ENCODE measurements at places on chromosomes 7 and 10.

- peak; percentile 52 for DNase-seq
These were observed 143.2 kb upstream of the RET start for GRCh38 chr10:42933448-42934340.

- peak; percentile 88 for DNase-seq
These were observed at the start of the genes MPLKIP and SUGCT for GRCh38 chr7:40134428-40135316. Gene MPLKIP, minus strand, starts transcription at chr7:40134622. Its CDS starts 55 bp downstream, at chr7:40134567. Gene SUGCT, plus strand, starts transcription at chr7:40135005.

GRCh38 chr7:157519246-157519645 is 182.4 kb downstream of the DNAJB6 start:
- DNase-seq: peak; percentile 5

DNA sequence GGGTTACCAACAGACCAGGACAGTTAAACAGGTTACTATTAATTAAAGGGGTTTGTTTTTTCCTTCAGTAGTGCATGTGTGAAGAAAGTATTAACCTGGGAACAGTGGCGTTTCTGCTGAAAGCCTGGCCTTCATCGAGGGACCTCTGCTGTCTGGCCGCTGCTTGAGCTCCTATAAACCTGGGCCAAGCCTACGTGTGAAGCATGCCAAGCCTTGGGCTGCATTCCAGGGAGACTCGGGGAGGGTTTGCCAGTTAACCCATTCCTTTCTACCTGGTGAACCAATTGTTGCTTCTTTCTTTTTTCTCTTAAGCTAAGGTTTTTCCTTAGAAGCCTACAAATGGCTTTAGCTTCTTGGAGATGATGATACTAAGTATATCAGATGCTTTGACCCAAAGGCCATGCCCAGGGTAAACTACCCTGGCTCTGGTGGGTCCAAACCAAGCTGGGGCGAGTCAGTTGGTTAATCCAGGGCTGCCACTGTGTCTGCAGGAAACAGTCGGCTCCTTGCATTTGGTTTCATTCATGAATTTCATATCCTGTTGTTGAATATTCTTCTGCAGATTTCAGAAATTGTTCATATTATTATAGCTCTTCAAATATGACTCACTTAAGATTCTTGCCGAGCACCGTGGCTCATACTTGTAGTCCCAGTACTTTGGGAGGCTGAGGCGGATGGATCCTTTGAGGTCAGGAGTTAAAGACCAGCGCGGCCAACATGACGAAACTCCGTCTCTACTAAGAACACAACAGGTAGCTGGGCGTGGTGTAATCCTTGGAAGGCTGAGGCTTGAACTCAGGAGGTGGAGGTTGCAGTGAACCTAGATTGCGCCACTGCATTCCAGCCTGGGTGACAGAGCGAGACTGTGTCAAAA is 23.8 kb downstream of the PFKP start:
- DNase-seq: peak; percentile 79

- DNase-seq: peak; percentile 13
These were observed 52.6 kb downstream of the DPYSL4 start for GRCh38 chr10:132239126-132240031.

- no peak for DNase-seq
These were observed 36.0 kb downstream of the KLF6 start for GRCh38 chr10:3749011-3749410.

- no peak for DNase-seq
These were observed 14.4 kb downstream of the TAS2R41 start for GRCh38 chr7:143492043-143492471.

DNA sequence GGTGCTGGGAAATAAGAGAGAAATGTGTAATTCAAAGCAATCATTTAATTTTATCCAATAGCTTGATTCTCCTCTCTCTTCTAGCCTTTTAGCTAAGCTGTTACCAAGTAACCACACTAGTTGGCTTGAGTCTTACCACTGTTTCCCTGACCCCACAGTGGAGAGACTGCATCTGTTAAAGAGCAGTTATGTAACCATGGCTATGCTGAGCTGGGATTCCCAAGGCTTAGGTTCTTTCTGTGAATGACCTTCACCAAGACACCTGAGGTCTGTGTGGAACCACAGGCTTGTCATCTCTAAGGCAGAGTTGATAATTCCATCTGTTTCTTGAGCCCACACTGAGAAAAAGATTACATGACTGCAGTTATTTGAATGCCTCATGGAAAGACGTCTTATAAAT is 47.7 kb upstream of the ATRNL1 start:
- peak; percentile 18 for DNase-seq

DNA sequence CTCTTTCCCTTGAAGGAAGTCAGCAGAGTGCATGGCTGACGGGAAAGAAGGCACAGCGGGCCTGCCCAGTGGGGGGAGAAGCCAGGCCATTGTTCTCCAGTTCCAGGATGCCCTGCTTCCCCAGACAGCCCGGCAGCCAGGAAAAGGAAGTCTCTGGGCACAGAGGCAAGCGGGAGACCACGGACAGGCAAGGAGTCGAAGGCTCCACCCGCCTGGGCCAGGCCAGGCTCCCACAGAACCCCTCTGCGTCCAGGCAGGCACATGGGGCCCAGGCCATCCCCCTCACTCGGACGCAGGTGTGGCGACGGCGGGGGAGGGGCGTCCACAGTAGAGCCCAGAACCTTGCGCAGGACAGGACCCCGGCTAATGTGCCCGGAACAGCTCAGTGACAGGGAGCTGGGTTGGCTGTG is 8.7 kb downstream of the GPR146 start:
- no peak for DNase-seq

GRCh38 chr7:64618785-64619456 is 47.0 kb upstream of the ZNF107 start:
- DNase-seq: peak; percentile 15

- no peak for DNase-seq
These were observed 41.7 kb downstream of the FAS start for GRCh38 chr10:89032141-89032891.

GRCh38 chr10:14086596-14086995 is 244.1 kb downstream of the FRMD4A start:
- no peak for DNase-seq

- DNase-seq: peak; percentile 18
These were observed 77.4 kb downstream of the WIPF3 start for GRCh38 chr7:29883462-29884398.

GRCh38 chr7:31027161-31027965 is 24.7 kb upstream of the ADCYAP1R1 start:
- DNase-seq: no peak
